ENCODE measurements at places on chromosomes 12 and 14.

- DNase-seq = no peak
Measured at GRCh38 chr12:123049398-123050240, 69.1 kb downstream of the ARL6IP4 start.

GRCh38 chr12:4789776-4790175 is 69.6 kb downstream of the GALNT8 start:
- DNase-seq = no peak

- no peak for DNase-seq
Measured at GRCh38 chr14:92973798-92974372, 50.9 kb downstream of the CHGA start.

DNA sequence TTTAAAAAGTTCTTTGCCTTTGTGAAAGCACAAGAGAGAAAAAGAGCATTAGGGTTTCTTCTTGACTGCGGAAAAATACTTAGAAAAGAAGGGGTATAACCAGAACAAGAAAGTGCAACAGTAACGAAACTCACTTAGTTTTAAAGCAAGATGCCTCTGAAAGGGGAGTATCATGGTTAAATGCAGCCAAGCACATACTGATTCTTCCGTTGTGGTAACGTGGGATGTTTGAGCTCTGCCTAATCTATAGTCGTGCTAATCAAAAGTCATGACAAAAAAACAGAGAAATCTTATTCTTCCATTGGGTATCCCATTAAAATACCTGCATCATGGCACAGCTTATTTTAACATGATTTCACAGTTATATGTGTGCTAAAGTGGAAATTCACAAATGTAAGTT is 187.8 kb upstream of the LRFN5 start:
- DNase-seq = no peak

- no peak for DNase-seq
Measured at GRCh38 chr12:91667694-91668093, 478.0 kb downstream of the BTG1 start.

DNA sequence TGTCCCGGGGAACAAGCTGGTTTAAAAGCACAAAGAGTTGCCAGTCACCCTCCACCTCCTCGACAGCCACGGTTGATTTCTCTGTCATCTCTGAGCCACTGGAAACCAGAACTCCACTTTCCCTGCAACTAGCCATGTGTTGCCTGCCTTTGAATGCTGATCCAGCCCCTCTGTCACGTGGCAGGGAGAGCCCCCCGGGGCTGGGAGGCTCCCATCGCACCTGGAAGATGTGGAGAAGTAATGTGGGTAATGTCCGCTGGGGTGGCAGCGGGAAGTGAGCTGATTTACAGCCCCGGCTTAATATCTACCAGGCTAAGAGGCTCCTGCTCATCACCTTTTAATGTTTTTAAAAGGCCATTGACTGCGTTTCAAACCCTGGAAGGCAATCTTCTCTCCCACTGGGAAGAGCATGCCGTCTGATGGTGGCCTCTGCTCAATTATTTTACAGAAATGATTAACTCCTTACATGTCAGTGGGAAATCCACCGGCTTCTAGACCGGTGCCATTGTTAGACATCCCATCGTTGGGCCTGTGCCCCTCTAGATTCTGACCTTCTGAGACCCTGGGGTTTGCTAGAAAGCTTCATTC is 7.4 kb downstream of the PRIMA1 start:
- DNase-seq = no peak

DNA sequence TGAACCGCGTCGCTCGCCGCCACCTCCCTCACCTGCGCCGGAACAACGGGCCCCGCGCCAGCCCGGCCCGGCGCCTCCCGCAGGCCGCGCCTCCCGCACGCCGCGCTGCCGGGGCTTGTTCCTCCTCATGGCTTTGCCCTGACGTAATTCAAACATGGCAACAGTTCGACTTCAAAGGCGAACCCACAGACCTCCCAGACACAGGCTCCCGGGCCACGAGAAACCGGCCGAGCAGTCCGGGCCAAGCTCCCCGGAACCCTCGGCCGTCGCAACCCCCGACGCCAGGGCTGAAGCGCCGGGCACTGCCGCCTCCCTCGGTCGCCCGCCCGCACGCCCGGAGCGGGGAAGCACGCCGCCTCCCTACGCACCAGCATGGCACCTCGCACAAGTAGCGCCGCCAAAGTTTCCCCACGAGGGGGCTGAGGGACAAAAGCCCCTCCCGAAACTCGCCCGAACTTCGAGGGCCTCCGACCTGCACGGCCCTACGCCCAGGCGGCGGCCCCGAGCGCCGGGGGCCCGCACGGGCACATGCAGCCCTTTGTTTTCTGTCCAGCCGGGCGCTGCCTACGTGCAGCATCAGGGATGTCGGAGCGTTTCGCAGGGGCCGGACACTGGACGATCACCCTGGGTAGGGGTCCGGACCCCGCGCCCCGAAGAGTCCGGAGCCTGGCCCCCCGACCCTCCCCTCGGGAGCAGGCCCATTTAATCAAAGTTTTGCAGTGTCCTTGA is 1.7 kb downstream of the SINHCAF start:
- peak; percentile 54 for DNase-seq

DNA sequence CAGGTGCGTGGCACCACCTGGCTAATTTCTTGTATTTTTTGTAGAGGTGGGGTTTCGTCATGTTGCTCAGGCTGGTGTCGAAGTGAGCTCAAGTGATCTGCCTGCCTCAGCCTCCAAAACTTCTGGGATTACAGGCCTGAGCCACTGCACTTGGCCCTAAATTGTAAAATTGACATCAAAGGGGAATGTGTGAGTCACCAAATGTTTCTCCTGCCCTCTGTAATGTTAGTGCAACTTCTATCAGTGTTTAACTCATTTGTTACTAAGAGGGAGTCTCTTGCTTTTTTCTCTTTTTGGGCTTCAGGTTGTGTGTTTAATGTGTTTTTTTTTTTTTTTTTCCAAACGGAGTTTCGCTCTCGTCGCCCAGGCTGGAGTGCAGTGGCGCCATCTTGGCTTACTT is 2.3 kb downstream of the TULP3 start:
- no peak for DNase-seq

- DNase-seq = no peak
Measured at GRCh38 chr14:76719666-76720065, 41.6 kb upstream of the VASH1 start.

DNA sequence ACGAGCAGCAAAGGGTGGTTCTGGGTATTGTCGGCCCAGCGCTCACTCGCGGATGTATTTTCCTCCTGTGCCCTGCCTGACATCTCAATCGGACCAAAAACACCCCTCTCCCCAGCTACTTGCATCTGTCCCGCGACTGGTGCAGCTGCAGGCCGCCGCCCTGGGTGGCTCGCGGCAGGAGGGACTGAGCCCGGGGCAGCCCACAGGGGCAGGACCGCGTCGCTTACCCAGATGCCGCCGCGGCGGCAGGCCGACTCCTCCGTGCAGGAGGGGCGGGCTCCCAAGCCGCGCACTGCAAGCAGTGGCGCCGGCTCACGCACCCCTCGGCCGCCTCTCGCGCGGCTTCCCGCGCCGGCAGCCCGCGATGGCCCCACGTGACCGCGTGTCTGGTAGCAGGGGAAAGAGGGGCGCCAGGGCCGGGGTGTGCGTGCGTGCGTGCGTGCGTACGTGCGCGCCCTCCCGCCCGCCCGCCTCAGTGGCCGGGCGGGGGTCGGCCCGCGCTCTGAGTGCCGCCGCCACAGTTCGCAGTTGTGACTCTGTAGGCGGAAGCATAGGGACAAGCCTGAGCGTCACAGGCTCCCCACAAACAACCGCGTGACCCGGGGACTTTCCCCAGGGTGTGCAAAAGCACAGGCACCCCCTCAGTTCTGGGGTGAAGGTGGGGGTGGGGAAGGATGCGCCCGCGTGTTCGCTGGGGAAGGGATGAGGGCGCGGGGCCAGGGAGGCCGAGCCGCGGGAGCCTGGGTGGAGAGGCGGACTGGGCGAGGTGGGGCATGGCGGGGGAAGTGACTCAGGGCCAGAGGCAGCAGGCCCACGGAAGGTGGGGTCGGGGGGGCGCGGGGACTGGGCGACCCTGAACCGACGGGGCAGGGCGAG is at the start of gene ZBTB25:
TSS of gene ZBTB25 (minus strand) at position 405 of the 876 bp plus-strand sequence. CDS start 13,305 bp downstream, outside the sequence.
- DNase-seq = peak; percentile 93

DNA sequence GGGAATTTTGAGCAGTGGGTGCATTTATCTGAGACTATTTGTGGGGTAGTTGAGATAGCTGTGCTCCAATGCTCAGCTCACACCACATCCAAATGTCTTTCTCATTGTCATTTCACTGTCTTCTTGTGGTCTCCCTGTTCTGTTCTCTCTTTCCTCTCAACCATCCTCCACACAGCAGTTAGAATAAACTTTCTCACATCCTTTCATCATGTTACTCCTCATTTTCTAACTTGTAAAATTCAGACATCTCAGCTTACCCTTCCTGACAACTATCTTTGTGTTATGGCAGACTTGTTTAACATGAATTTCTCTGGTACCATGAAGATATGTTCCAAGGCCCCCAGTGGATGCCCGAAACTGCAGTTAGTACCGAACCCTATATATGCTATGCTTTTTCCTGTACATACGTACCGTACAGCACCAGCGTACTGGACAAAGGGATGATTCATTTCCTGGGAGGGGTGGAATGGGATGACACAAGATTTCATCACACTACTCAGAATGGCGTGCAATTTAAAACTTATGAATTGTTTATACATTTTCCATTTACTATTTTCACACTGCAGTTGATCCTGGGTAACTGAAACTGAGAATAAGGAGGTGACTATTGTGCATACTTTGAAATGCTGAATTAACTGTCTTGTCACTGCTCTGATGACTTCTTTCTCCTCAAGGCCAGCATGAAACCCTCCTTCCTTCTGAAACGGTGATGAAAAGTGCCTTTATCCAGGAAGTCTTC is 177.1 kb upstream of the SLC38A2 start:
- no peak for DNase-seq

DNA sequence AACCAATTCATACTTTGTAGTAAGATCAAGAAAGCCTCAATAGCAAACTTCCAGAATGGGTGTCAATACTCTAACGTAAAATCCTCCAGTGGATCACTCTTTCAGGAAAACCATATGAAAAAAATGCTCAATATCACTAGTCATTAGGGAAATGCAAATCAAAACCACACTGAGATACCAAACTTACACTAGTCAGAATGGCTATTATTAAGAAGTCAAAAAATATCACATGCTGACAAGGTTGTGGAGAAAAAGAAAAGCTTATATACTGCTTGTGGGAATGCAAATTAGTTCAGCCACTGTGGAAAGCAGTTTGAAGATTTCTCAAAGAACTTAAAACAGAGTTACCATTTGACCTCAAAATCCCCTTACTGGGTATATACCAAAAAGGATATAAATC is 49.5 kb upstream of the ATXN7L3B start:
- no peak for DNase-seq

- peak; percentile 31 for DNase-seq
Measured at GRCh38 chr14:92952481-92953298, 29.7 kb downstream of the CHGA start.

- no peak for DNase-seq
Measured at GRCh38 chr12:94817695-94818075, 167.3 kb upstream of the TMCC3 start.

- no peak for DNase-seq
Measured at GRCh38 chr12:125100551-125101434, 35.6 kb downstream of the AACS start.

DNA sequence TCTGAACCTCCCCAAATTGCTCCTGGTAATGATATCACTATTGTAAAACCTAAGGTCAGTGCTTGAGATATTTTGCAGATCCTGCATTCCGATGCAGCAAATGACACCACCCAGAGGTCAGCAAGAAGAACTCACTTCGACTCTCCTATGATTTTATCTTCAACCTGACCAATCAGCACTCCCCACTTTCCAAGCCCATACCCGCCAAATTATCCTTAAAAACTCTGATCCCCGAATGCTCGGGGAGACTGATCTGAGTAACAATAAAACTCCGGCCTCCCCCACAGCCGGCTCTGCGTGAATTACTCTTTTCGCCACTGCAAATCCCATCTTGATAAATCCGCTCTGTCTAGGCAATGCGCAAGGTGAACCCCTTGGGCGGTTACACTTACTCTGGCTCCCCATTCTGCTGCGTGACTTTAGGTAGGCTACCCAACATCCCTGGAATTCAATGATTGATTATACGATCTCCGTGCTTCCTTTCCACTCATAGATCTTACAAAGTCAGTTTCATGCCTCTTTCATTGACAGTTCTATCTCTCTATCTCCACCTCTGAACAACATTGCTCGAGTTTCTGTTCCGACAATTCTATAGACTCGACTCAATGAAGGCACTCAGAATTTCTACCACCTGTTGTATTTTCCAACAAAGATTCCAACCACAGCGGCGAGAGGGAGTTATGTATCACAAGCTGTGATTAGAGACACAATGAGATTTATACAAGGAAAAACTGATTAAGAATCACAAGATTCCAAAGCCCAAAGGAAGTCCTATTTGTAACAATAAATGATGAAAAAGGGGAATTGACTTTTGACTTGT is 939 bp downstream of the NPC2 start:
- DNase-seq = no peak

DNA sequence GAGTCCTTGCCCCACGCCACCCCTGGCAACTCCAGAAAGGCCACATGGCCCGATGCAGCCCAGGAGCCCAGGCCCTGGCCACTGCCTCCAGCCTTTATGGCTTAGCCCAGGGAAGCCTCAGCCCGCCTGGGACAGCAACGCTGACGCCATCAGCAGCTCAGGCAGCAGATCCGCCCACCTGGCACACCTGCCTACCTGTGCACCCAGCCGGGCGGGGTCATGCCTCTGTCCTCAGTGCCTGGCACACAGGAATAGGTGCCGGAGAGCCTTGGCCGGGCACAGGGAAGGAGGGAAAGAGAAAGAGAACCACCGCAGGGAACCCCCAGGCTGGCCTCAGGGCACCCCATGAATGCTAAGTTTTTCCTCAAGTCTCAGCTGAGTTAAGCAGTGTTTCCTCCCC is 21.1 kb downstream of the BEGAIN start:
- DNase-seq = no peak

DNA sequence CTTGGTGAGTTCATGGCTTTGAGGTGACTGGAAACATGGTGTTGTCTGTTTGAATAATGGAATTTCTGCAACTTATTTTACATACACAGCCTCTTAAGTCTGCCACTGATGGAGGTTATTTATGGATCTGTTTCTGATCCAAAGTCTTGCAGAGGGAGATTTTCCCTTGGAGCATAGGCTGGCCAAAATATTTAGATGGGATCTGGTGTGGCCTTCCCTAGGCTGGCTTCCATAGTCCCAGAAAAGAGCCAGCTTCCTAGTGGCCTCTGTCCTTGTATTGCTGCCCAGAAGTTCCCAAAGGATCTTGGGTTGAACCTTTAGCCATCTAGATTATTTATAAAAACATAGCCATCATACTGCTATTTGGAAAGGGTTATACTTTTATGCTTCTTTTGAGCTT is 491.1 kb upstream of the RGS6 start:
- no peak for DNase-seq

GRCh38 chr12:2775431-2775830 is 19.3 kb upstream of the FKBP4 start:
- no peak for DNase-seq

DNA sequence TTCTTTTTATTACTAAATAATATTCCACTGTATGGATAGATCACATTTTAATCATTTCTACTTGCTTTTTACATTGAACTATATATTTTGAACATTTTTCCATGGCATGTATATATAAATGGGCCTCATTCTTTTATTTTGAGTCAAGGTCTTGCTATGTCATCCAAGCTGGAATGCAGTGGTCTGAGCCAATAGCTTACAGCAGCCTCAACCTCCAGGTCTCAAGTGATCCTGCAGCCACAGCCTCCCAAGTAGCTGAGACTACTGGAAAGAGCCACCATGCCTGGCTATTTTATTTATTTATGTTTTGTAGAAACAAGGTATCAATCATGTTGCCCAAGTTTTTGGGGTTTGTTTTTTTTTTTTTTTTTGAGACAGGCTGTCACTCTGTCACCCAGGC is 7.6 kb downstream of the FCF1 start:
- no peak for DNase-seq

Measured in putamen (tissue), 1 donor.